ENCODE measurements at places on chromosomes 13 and 19.

GRCh38 chr19:10505583-10506229 is 2.5 kb upstream of the KEAP1 start:
- DNase-seq, result peak; percentile 58

- DNase-seq, result no peak
These were observed 13.2 kb downstream of the GTF2F2 start for GRCh38 chr13:45133396-45134118.

- no peak for DNase-seq
These were observed 575.2 kb downstream of the MYO16 start for GRCh38 chr13:109204657-109205056.

GRCh38 chr19:45499196-45500180 is 1.2 kb downstream of the PPM1N start:
- DNase-seq, result peak; percentile 53

GRCh38 chr19:49773663-49774350 is 7.0 kb downstream of the AP2A1 start:
- DNase-seq, result no peak

DNA sequence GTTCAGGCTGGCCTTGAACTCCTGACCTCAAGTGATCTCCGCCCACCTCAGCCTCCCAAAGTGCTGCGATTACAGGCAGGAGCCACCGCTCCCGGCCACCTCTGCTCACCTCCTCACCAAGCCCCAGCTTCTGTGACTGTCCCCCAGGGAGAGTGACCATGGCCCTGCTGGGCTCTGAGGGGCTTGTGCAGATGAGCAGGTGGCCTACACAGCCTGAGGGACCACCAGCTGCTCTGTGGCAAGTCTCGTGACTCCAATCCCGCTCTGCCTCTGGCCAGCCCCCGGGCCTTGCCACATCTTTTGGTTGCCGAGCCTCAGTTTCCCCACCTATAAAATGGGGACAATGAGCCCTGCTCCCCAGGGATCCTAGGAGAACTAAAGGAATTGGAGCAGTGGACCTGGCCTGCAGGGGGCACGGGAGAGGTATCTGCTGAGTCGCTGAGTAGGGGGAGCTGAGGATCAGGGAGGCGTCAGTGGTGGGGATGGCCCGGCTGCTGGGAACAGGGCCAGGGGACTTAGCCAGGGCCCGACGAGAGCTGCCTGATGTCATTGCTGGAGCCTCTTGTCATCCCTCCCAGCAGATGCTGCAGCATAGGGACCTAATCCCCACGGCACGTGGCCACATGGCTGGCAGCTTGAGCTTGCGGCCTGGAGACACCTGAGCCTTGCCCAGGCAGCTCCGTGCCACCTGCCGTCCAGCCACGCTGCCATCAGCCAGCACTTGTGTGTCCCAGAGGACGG is 74.7 kb downstream of the GADD45B start:
- DNase-seq, result no peak

DNA sequence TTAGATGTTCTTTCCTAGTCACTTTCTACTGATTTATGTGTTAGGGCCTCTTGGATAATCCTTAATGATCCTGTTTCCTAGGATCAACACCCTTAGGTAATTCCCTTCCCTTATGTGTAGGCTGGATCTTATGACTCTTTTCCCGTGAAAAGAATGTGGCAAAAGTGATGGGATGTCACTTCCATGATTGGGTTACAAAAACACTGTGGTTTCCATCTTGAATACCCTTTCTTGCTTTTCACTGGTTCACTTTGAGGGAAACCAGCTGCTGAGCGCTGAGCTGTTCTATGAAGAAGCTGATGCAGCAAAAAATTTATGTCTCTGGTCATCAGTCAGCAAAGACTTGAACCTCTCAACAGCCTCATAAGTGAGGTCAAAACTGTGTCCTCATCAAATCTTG is 609.4 kb downstream of the OLFM4 start:
- no peak for DNase-seq

- no peak for DNase-seq
These were observed 116.7 kb downstream of the LMO7 start for GRCh38 chr13:75752826-75753225.

DNA sequence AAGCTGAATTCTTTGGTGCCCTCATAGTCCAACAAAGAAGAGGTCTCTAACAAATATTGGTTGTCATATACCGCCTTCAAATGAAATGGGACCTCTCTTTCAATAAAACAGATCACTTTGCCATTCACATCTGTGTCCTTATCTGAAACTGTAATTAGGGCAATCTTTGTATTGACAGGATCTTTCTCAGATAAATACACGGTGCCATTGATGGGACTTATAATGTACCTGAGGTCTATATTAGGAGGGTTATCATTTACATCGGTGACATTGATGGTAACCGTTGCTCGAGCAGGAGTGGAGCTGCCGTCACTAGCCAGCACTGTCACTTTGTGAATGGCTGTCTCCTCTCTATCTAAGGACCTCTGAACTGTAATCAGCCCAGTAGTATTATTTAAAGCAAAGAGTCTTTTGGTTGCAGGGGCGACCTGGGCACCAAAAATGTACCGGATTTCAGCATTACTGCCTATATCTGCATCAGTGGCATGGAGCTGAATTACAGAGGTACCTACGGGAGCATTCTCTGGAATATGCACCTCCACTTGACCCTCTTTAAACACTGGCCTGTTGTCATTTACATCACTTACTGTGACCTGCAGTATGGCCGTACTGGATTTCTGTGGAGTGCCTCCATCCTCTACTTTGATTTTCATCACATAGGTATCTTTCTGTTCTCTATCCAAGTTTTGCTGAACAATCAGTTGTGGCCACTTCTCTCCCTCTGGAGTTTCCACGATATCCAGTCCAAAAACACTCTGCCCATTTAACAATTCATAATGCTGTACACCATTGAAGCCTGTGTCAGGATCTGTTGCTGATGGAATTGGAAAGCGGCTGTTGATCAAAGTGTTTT is 2.8 kb downstream of the PCDH9 start:
- DNase-seq, result no peak

DNA sequence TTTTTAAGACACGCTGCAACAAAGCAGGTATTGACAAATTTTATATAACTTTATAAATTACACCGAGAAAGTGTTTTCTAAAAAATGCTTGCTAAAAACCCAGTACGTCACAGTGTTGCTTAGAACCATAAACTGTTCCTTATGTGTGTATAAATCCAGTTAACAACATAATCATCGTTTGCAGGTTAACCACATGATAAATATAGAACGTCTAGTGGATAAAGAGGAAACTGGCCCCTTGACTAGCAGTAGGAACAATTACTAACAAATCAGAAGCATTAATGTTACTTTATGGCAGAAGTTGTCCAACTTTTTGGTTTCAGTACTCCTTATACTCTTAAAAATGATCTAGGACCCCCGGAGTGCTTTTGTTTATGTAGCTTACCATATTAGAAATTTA is 1.2 kb downstream of the BRCA2 start:
- no peak for DNase-seq

GRCh38 chr19:29971648-29972047 is 29.6 kb downstream of the URI1 start:
- no peak for DNase-seq

GRCh38 chr19:46902402-46902766 is 41.6 kb downstream of the ARHGAP35 start:
- no peak for DNase-seq

- no peak for DNase-seq
These were observed 11.7 kb upstream of the ZDHHC20 start for GRCh38 chr13:21470785-21471184.

DNA sequence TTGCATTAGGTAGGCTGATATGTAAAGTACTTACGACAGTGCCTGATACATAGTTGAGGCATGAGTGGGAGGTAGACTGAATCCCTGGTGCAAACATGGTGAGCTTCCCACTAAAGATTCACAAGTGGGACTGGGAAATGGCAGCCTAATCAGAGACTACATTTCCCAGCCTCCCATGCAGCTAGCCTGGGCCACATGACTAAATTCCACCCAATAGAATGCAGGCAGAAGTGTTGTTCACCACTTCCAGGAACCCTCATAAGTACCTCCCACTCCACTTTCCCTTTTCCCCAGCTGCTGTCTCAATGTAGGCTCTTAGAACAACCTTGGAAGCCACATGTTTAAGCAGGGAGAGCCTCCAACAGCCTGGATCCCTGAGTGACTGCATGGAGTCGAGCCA is 104.9 kb downstream of the CACNA1A start:
- DNase-seq, result no peak

DNA sequence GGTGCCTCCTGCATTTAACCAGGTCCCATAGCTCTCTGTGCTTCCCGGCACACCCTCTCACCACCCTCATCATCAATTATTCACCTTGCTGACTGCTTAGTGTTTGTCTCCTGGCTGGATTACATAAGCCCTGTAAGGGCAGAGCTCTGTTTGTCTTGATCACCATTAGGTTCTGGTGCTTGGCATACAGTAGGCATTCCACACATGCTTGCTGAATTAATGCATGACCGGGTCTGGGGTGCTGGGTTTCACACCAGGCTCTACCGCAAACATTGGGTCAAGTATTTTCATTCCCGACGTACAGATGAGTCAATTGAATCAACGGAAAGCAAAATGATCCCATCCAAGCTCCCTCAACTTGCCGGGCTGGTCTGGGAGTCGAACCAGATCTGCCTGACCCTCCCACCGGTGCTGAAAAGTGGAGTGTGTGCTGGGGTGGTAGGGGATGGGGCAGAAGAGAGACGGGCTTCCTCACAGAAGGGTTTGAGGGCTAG is 28.5 kb downstream of the VAV1 start:
- no peak for DNase-seq

DNA sequence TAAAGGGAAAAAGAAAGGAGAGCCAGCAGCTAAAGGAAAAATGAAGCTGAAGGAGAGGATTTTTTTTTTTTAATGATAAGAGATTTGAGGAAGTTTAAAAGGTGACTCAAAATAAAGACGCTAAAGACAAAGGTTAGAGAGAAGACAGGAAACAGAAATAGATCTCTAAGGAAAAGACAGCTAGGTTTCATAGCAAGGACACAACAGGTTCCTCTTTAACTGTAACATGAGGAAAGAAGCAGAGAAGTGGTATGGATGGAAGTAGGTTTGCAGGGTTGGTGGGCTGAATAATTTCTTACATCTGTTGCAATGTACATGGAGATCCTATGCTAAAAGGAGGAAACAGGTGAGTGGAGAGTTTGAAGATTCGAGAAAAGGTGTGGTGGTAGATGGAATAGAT is 107.5 kb downstream of the MYCBP2 start:
- no peak for DNase-seq

DNA sequence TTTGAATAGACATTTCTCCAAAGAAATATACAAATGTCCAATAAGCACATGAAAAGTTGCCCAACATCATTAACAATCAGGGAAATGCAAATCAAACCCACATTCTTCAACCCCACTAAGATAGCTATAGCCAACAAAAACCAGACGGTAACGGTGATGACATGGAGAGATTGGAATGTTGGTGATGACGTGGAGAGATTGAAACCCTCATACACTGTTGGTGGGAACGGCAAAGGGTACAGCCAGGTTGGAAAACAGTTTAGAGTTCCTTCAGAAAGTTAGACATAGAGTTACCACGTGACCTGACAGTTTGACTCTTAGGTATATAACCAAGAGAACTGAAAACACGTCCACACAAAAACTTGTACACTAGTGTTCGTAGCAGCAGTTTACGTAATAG is 48.1 kb downstream of the TNFRSF19 start:
- no peak for DNase-seq

GRCh38 chr19:33954686-33955085 is 158.0 kb downstream of the KCTD15 start:
- no peak for DNase-seq

- DNase-seq, result peak; percentile 41
These were observed at the start of gene NEK3 for GRCh38 chr13:52159159-52159982. TSS of gene NEK3 (minus strand) at chr13:52159597. CDS start at chr13:52156191, 3,406 bp downstream.

- DNase-seq, result no peak
These were observed 69.2 kb downstream of the ATP11A start for GRCh38 chr13:112759053-112759452.

DNA sequence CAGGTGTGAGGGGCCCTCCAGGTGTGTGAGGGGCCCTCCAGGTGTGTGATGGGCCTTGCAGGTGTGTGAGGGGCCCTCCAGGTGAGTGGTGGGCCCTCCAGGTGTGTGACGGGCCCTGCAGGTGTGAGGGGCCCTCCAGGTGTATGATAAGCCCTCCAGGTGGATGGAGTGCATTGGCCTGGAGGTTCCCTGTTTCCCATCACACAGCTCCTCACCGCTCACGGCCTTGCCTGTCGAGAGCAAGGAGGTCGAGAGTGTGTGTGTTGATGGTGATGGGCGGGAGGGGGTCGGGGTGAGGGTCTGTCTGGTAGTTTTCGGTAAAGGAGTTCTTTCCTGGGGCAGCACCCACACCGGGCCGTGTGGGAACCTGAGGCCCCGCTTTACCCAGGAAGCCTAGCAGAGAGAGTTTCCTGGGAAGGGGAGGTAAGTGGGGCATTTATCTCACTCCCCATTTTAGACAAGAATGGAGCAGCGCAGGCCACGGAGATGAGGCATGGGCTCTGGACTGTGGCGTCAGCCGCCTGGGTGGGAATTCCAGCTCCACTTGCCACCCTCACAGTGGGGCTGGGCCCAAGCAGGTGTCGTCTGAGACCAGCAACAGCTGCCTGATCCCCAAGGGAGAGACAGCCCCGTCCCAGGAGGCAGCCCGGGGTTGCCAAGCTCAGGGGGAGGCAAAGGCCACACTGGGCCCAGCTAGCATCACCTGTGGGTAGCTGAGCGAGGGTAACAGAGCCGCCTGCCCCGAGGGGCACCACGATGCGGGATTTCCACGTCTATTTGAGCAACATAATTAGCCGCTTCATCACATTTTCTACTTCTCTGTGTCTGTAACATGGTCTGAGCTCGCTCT is 10.9 kb upstream of the GAS6 start:
- DNase-seq, result no peak

GRCh38 chr13:23180711-23181110 is at the start of gene SGCG:
TSS of gene SGCG (plus strand) at chr13:23180979. CDS start at chr13:23203695, 22,716 bp downstream.
- DNase-seq, result no peak

DNA sequence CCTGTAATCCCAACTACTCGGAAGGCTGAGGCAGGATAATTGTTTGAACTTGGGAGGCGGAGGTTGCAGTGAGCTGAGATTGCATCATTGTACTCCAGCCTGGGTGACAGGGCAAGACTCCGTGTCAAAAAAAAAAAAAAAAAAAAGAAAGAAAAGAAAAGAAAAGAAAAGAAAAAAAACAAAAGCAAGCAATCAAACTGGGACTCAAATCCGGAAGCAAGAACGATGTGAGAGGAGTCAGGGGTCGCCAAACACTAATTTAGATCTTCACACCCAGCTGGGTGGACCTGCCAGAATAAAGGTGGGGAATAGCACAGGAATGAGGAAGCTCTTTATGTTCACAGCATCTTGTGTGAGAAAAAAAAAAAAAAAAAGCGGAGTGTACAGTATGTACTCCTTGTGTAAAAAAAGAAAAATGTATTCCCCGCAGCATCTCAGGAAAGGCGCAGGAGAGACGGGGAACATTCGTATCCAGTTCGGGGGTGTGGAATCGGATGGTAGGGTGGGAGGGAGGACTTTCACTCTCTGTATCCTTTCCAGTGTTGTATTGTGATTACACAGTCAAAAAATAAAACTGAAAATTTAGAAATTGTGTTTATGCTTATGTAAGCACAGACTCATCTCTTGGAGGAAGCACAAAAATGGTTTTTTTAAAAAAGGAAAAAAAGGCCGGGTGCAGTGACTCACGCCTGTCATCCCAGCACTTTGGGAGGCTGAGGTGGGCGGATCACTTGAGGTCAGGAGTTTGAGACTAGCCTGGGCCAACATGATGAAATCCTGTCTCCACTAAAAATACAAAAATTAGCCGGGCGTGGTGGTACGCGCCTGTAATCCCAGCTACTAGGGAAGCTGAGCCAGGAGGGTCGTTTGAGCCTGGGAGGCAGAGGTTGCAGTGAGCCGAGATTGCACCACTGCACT is 7.6 kb downstream of the DNAJB1 start:
- DNase-seq, result no peak
